ENCODE measurements at places on chromosomes 3 and 15. TPM values are rescaled to one million over a fixed set of nuclear protein-coding genes. Genes with fewer than 3 reads are reported as not detected.

Gene GHSR
- polyA plus RNA-seq: not detected

DNA sequence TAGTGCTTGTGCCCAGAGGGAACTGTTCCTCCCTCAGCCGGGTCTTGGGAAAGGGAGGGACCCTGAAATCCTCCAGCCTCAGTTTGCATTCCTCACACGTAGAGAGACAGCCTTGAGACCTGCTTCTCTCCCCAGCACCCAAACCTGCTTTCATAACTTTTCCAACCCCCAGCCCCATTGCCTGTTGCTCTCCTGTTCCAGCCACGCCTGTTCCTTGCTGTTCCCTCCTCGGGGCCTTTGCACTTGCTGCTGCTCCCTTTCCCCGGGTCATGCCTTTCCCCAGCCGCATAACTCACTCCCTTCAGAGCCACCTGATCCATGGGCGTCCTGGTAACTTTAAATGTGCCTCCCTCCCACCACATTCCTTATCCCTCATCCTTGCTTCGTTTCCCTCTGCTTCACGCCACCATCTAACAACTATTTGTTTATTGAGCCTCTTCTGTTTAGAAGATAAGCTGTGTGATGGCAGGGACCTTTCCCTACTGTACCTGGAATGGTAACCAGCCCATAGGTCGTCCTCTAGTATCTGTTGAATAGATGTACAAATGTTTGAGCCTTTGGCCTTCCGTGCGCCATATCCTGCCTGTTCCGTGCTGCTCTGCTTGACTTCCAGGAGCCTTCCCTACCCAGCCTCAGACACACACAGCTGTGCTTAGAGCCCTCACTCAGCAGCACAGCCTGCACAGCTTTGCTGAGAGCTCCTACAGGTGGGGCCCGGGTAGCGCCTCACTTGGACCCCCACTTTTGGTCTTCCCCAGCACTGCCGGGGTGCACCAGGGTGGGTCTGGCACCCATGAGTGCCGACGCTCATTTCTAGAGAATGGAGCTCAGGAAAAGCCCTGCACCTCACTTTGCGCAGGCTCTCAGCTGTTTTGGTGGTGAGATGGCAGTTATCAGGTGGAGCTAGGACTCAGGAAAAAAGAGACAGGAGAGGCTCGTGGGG lies 60.2 kb downstream of the SCN5A start:
- no peak overlapping the region for H3K27ac ChIP-seq
- no peaks in the 10 kb centered on the region for H3K4me1 ChIP-seq

DNA sequence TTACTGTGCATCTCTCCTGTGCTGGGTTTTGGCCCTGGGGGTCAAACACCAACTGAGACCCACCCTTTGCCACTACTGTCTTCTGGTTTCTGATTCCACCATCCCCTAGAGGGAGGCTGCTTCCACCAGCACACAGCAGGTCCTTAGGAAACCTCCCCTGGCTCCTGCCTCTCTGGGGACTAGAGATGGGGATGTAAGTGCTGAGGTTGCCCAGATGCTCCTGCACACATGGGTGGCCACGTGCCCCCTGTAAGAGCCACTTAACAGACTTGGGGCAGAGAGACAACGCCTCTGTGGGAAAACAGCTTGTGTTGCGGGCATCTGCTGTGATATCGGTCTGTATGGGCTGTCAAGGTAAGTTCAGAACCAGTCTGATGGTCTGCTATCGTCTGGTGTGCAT lies 83.4 kb downstream of the ATP2B2 start:
- DNase-seq: no peak
- H3K27me3 ChIP-seq: no peaks in the 10 kb centered on the region
- H3K36me3 ChIP-seq: no peaks in the 10 kb centered on the region
- H3K27ac ChIP-seq: no peak overlapping the region
- H3K4me3 ChIP-seq: no peak overlapping the region

DNA sequence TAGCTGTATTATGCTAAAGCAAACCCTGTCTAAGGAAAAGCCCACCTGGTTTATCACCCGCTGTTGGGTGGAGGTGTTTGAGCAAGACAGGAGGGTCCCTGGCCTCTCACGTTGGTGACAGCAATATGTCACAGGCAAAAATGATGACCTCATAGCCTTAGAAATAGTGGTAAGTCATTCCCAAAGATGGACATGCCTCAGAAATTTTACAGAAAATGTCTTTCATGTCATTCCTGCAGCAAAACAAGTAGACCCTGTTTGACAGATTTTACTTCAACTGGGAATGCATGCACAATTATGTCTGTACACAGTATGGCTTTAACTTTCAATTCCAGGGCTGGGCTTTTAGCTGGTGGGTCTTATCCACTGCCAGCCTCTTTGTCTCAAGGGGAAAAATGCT lies 362.3 kb upstream of the C2CD4B start:
- H3K4me1 ChIP-seq: no peaks in the 10 kb centered on the region
- no peak for DNase-seq
- H3K27me3 ChIP-seq: no peaks in the 10 kb centered on the region
- H3K36me3 ChIP-seq: peaks cover 2% of the 10 kb centered on the region

DNA sequence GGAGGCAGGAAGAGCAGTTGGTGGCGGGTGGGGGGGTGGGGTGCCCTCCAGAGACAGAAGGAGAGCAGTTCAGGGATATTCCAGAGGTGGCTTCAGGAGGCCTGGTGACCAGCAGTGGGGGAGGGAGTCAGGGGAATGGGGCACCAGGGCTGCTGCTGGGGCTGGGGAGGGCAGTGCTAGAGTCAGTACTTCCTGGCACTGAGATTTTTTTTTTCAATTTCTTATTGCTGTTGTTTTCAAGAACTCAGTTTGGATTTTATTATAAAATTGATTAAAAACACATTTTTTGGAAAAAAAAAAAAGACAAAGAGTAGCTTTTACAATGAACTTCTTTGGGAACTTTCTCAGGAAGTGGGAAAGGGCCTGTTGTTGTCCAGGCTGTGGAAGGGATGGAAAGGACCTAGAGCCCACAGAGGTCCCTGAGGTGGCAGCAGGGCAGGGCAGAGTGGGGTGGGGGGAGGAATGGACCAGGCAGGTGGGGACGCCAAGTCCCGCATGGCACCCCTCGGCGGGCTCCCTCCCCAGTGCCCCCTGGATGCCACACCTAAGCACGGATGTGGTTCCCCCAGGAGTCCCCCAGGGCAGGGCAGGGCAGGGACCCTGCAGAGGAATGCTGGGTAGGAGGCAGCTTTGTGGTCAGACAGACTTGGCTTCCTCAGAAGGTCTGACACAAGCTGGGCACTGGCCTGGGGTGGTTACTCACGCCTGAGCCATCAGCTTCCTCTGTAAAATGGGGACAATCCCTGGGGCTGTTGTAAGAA lies 8.5 kb upstream of the ANPEP start:
- H3K36me3 ChIP-seq: no peaks in the 10 kb centered on the region
- no peak for DNase-seq
- no peaks in the 10 kb centered on the region for H3K4me1 ChIP-seq
- H3K27me3 ChIP-seq: no peaks in the 10 kb centered on the region

DNA sequence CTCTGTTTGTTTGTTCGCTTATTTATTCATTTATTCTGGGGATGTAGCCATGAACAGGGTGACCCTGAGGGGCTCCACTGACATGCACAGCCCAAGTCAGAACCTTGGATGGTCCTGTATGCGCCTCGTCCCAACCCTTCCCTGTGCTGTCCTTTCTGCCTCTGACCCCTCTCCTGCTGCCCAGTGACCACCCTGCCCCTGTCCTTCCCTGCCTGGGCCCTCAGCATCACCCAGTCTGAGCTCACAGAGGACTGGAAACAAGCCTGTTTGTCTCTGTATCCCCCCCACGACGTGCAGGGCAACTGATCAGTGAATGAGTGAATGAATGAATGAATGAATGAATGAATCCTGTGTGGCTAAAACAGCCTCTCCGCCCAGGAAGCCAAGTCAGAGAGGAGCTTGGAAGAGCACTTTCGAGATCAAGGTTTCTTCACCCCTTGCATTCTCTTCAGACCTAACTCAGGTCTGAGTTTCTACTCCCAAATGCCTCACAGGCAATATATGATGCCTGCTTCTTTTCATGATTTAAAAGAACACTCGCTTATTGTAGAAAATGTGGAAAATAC lies 157.7 kb downstream of the SMAD6 start:
- DNase-seq: no peak
- no peaks in the 10 kb centered on the region for H3K27me3 ChIP-seq
- no peaks in the 10 kb centered on the region for H3K4me1 ChIP-seq

DNA sequence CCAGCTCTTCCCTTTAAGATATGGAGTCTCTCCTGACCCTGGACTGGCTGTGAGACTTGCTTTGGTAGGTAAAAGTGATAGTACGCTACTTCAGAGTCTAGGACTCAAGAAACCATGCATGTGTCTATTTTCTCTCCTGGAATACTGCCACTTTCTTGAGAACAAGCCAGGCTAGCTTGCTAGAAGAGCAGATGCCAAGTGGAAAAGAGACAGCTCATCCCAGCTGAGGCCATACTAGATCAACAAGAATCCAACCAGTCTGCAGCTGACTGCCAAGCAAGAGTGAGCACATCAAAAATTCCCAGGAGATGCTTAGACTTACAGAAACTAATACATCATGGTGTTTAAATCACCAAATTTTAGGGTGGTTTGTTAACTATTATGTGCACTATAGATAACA lies 208.3 kb upstream of the RBMS3 start:
- no peaks in the 10 kb centered on the region for H3K4me1 ChIP-seq
- no peak overlapping the region for H3K4me3 ChIP-seq
- no peak for DNase-seq

DNA sequence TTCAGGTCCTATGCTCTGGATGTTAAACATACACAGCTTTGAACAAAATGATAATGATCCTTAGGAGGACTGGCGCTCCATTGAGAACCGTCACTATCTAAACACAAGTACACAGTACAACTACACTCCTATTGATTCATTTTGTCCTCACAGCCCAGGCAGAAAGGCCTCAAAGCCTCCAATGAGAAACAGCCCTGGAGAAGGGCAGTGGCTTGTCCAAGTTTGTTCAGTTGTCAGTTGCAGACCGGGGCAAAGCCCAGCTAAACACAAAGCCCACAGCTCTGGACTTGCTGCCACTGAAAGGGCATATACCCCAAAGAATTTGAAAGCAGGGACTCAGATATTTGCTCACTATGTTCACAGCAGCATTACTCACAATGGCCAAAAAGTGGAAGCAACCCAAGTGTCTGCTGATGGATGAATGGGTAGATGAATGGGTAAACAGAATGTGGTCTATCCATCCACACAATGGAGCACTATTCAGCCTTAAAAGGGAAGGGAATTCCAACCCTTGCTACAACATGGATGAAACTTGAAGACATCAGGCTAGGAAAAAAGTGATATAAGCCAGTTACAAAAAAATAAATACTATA lies 34.7 kb downstream of the NUP210 start:
- no peaks in the 10 kb centered on the region for H3K36me3 ChIP-seq
- DNase-seq: no peak
- H3K27ac ChIP-seq: no peak overlapping the region
- no peaks in the 10 kb centered on the region for H3K27me3 ChIP-seq
- no peaks in the 10 kb centered on the region for H3K4me1 ChIP-seq
